ENCODE measurements at places on chromosomes 2 and 18.

GRCh38 chr2:137155356-137156104 is 390.2 kb downstream of the THSD7B start:
- no peak for DNase-seq

DNA sequence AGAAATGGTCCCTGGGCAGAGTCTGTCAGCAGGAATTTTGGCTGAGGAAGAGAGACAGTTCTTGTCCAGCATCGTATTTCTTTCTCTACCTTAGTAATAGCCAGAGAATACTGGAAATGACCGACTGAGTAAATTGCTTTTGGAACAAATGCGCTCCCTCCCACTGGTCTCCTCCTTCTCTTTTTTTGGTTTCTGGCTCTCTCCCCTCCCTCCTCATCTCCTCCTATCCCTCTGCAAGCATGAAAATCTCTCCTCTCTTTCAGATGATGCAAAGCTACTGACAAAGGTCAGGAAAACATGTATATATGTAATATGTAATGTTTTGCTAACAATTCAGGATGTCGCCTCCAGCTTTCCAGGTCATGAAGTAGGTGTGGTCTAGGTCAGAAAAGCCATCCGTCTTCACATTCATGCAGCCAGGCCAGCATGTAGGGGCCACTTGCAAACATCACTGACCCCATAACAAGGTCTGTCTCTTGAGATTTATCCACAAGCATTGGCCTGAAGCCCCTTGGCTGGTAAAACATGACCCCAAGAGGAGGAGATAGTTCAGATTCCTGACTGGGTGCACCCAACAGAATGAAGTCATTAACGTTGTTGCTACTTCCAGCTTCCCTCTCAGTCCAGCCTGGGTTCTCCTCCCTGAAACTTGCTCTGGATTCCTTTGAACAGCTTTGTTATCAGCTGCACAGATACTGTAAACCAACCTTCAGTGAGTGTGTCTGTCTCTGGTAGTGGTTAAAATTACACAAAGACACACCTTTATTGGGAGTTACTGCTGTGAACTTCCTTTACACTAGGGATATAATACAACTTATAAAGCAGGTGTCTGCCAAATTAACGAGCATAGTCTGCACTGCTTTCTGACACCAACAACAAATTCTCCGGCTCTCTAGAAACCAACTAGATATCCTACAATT is 864.4 kb upstream of the KLHL29 start:
- no peak for DNase-seq

DNA sequence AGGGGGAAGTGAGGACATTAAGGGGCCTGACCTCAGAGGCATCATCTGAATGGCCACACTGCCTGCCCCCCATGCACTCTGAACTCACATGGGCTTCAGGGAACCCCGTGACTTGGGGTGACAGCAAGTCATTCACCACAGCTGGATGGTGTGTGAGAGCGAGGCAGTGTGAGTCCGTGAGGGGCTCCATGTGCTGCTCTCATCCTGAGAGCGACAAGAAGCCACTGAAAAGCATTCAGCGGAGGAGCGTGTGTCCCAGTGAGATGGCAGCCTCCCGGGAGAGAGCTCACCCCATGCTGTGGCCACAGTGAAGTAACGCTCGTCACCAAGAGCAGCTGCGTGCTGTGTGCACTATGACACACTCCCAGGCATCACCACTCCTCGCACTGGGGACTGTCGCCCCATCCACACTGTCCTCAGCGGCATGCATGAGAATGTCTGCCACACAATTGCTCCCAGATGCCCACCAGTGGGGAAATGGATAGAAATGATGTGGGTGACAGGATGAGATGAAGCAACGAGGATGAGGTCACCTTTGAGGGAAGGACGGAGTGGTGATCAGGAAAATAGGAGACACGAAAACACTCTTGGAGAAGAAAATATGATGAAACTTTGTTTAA is 213.0 kb upstream of the RAB6C start:
- DNase-seq: no peak

DNA sequence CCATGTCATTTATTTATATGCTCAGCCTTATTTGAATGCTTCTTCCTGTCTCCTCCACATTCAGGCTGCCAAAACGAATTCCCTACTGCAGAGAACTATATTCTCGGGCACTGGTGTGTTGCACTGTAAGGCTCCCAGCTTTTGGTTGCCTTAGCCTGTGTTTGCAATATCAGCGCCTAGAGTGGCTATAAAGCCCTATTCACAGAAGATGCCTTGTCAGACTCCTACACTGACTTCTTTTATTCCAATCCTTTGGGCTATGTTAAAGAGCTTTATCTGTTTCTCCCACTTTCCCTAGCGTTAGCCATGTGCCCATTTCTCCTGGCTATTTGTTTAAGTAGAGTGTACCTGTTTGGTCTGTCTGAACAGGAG is 62.4 kb upstream of the EHBP1 start:
- DNase-seq: no peak

- DNase-seq: no peak
These were observed 13.6 kb downstream of the SAG start for GRCh38 chr2:233321166-233321565.

DNA sequence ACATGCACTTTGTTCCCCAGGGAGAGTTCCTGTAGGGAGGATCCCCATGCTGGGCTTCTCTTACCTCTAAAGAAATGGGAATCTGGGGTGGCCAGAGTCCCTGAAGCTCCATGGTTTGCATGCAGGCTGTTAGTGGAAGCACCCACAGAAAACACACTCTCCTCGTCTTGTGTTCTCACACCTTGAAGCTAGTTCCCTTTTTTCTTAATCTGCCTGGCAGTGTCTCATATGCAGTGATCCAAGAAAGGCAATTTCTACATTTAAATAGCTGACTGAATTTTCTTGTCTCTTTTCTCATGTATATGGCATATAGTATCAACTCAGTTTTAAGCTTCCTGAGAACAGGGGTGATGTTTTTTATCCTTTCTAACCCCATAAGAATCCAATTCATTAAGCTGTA is 65.0 kb downstream of the LINC00305 start:
- DNase-seq: no peak

DNA sequence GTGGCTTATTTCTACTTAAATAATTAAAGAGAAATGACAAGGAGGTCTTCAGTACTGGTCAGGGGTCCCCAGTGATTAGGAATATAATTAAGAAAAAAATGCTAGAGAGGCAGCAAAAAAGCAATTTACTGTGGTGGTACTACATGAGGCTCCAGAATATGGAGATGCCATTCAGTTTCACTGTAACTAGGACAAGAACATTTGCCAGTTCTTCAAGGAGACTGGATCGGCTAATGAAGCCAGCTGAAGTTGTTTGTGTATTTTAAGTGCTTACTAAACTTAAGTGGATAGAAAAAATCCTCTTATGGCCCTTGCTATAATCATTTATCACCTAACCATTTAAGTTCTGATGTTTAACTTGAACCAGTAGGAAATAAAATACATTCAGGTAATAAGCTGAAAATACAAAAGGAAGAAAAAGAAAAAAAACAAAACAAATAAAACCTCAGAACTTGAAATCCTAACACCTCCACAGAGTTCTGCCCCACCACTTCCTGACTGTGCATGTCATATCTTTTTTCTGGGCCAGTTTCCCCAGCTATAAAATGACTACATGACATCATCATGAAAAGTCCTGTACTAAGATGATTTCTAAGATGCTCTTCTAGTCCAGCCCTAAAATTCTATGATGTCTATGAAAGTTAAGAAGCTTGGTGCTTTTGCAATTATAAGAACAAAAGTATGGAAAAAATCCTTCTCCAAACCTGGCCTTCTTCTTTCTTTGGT is 98.0 kb downstream of the TRABD2A start:
- DNase-seq: peak; percentile 37

DNA sequence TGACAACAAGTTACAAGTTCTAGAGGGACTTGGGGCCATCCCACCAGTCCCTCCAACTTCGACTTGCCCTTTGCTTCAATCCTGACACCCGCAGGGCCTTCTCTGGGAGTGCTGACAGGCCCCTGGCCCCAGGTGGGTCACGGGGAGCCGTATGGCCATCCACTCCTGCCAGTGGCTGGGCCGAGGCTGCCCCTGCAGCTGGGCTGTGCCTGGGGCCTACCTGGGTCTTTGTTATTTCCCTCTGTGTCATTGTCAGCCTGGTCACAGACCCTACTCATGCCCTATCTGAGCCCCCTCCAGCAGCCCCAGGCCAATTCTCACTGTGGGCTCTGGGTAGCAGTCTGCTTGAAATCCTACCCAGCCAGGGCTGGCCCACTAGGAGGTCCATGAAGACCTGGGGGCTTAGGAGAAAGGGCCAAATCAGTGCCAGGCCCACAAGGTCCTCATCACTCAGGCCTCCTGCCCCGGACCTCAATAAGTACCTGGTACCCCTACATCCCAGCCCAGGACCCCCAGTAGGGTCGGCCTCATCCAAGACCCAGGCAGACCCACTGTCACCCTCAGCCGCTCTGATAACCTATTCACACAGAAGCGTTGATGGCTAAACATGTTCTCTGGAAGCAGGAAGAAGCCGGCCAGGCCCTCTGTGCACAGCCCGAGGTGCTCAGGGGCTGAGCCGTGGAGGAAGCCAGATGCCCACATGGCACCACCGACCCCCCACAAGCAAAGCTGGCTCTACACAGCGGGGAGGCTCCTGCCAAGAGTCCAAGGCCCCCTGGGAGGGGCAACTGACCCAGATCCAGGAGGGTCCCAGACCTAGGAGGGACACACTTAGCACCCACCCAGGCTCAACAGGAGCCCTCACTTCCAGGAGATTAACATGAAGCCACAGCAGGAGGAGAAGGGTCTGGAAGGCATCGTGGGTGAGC is 57.7 kb downstream of the BIN1 start:
- DNase-seq: no peak

DNA sequence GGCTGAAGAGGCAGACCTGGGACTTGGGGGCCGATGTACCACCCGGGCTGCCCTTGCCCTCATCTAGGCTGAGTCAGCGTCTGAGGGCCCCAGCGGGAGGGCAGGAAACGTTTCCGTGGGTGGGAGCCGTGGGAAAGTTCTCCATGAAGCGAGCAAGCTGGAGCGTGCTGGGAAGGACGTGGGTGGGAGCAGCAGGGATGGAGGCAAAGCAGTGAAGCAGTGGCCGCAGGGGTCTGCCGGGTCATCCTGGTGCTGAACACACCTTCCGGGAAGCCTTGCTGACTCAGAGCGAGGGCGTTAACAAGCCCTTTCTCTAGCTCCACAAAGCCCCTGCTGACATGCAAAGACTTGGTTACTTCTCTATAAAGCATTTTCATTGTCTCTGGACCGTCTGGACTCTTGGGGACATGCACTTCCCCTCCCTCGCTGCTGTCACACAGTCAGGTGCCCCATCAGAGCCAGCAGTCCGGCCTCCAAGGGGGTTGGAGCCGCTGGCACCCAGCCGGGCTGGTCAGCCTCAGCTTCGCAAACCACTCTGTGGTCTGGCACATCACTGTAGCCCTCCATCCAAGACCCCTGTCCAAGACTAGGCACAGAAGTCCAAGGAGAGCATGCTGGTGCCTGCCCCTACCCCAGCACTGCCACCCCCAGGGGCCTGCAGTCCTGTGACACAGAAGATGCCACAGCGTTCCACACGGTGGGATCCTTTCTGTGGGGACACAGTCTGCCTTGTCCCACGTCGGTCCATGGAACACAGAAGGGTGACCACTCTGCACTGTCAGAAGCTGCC is 115.1 kb upstream of the GPC1 start:
- no peak for DNase-seq

DNA sequence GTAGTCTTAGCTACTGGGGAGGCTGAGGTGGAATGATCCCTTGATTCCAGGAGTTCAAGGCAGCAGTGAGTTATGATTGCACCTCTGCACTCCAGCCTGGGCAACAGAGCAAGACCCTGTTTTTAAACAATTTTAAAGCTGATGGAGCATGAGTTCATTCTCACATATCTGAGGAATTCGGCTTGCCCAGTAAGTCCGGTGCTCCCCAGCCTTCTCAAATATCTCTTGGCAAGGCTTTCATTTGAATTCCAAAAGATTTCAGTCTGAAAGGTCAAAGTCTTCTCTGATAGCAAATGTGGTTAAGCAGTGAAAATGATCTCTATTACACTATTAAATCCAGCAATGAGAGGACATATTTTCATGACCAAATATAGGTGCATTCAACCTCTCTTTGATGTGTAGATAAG is 27.9 kb downstream of the PIEZO2 start:
- no peak for DNase-seq

- no peak for DNase-seq
These were observed 204.6 kb upstream of the TNP1 start for GRCh38 chr2:217064234-217065011.

GRCh38 chr18:30618567-30618966 is 424.0 kb downstream of the DSC3 start:
- DNase-seq: no peak

DNA sequence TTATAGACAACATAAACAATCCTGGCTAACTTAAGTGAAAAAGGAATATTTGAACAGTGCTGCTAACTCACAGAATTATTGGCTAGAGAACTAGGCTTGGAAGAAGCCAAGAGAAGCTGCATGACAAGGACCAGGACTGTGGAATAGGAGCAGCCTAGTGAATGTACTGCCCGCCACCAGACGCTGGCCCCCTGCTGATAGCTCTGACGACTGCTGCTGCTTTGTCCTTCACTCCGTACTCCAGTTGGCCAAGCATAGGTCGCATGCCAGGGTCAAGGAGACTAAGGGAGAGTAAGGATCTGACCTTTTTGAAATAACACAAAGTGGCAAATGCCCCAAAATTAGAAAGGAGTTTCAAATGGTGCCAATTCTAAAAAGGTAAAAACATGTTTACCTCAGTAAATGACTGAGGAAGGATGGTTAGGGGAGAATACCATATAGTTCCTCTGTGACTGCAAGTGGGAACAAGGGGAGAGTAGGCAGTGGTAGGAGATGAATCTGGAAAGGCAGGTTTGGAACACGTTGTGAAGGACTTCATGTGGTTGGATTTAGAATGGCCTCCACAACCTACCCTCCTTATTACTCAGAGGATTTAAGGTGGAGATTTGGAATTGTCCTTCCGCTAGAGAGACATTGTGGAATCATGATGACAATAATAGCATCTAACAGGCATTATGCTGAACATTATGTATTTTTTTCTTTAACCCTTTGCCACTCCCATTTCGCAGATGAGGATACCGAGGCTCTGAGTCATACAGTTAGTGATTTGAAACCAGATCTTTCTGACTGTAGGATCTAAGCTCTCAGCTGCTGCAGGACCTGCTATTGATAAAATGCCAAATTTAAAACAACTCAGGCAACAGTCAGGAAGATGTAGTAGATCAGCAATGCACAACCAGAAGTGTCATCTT is 19.5 kb downstream of the STRADB start:
- no peak for DNase-seq

- DNase-seq: no peak
These were observed 758.0 kb upstream of the ZEB2 start for GRCh38 chr2:145277922-145278321.

DNA sequence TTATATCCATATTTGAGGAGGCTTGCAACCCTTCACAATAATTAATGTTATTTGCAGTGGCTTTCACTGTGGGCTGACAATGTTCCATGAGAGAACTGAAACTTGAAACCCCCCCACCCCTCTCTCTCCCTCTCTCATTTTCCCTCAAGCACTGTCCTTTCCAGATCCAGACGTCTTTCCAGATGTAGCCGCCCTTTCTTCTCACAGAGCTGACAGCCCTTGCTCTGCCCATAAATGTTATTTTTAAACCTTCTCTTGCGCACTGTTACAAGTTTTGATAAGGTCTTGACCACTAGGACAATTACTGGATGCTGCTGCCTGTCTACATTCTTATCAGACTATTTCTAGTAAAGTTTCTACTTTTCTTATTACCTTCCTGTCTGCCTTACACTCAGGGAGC is 91.4 kb upstream of the LINC00305 start:
- DNase-seq: no peak

- DNase-seq: no peak
These were observed 10.8 kb upstream of the NEU4 start for GRCh38 chr2:241798081-241798630.
